Activated T-helper 1 cell treated with anti-CD3 and anti-CD28 coated beads, Interleukin-12 subunit alpha, Interleukin-12 subunit beta, Interleukin-2, Interleukin-4 antibody, amounts not matched to agents 30 ng/mL and 10 ng/mL and 1 ng/mL, durations not matched to agents 14 hours and 24 hours and 36 hours (primary cell): ENCODE measurements at places on chromosomes 2 and 18. TPM values are rescaled to one million over a fixed set of nuclear protein-coding genes. Genes with fewer than 3 reads are reported as not detected.

Gene IL36B
- not detected in 2 replicates for total RNA-seq

Gene CFAP221
- total RNA-seq = not detected in 2 replicates

Gene DNAH6
- 0.12 and 0.16 TPM in 2 replicates for total RNA-seq

Gene CTLA4
- 118 and 124 TPM in 2 replicates for total RNA-seq

DNA sequence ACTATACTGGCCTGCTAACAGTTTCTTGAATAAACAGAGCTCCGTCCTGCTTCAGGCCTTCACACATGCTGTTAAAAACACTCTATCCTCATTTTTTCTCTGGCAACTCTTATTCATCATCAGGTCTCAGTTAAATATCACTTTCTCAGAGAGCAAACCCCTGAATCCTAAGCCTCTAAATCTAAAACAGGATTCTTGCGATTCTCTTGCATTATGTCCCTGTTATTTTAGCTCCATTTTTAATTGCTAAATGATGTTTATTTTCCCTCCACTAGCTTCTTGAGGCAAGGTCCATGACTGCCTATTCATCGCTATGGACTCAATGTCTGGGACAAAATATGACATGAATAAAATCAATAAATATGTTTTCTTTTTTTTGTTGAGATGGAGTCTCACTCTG lies 190.7 kb upstream of the SMAD7 start:
- no peak for DNase-seq
- H3K4me3 ChIP-seq = no peak overlapping the region
- peaks cover 4% of the 10 kb centered on the region for H3K36me3 ChIP-seq
- H3K27ac ChIP-seq = no peak overlapping the region
- no peaks in the 10 kb centered on the region for H3K4me1 ChIP-seq

GRCh38 chr18:48193521-48194492 lies 215.4 kb downstream of the ZBTB7C start:
- no peaks in the 10 kb centered on the region for H3K36me3 ChIP-seq
- DNase-seq = no peak
- no peaks in the 10 kb centered on the region for H3K4me1 ChIP-seq
- H3K4me3 ChIP-seq = no peak overlapping the region
- no peak overlapping the region for H3K27ac ChIP-seq
- peaks cover 16% of the 10 kb centered on the region for H3K27me3 ChIP-seq

DNA sequence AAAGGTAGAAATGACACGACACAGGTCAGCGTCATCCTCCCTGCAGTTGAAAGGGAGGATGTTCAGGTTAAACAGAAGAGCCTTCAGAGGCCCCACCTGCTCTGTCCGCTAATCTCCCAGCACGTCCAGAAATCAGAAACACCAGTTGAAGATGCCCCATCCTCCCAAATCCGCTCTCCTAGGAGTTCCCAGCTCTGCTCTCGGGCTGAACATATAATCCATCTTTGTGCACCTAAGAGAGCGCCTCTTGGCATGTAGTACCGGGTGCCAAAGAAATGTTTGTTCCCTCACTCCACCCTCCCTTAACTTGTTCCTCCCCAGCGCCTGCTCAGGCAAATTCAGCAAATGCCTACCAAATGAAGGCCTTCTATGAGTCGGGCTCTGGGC lies 145.2 kb upstream of the SMAD2 start:
- no peaks in the 10 kb centered on the region for H3K4me1 ChIP-seq
- DNase-seq = no peak
- H3K36me3 ChIP-seq = no peaks in the 10 kb centered on the region
- no peak overlapping the region for H3K27ac ChIP-seq
- no peak overlapping the region for H3K4me3 ChIP-seq

DNA sequence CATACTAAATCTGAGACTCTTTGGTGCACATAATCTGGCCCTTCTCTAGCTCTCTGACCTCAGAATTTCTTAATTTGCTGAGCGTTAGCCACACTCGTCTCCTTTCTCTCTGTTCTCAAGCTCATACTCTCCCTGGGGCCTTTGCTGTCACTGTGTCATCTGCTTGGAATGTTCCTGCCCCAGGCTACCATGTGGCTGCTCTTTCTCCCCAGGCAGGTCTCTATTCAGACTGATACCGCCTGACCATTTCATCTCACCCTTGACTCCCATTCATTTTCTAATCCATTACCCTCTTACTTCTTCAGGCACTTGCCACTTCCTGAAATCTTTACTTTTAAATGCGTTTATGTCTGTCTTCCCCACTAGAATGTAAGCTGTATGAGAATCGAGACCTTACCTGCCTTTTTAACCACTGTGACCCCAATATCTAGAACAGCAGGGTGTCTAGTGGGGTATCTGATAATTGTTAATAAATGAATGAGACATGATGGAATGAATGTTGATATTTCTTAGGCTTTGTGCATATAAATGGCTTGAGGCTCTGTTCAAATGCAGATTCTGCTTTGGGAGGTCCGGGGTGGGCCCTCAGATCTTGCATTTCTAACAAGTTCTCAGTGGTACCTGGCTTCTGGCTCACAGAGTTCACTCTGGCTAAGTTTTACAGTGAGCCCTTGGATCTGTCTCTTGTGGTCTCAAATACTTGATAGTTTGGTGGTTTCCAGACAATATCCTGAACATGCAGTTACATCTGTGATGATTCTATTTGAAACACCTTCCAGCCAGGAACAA lies 89.9 kb upstream of the EPC2 start:
- H3K4me1 ChIP-seq = peaks cover 6% of the 10 kb centered on the region
- no peaks in the 10 kb centered on the region for H3K27me3 ChIP-seq
- H3K27ac ChIP-seq = no peak overlapping the region
- H3K4me3 ChIP-seq = no peak overlapping the region
- no peaks in the 10 kb centered on the region for H3K36me3 ChIP-seq

DNA sequence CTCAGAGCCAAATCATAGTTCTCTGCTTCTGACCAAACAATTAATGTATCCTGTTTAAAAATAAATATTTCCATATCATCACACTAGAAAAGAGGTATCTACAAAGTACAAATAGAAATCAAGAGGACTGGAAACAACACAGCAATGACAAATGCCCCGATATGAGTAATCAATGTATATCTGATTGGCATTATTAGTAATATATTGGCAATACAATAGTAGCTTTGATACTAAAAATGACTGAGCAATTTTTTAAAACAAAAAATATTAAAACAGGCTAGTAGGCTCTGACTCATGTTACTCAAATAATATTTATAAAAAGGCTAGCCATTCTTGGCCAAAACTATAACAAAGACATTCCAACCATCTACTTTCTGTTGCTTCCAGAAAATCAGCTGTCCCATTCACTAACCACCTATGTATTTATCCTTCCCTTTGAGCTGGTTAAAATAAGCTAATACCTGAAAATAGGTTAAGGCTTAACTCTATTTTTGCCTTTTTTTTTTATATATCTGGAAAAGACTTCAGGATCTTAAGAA lies 13.3 kb downstream of the PPP4R3B start:
- peaks cover 30% of the 10 kb centered on the region for H3K36me3 ChIP-seq
- no peaks in the 10 kb centered on the region for H3K27me3 ChIP-seq
- no peak overlapping the region for H3K4me3 ChIP-seq
- no peak overlapping the region for H3K27ac ChIP-seq
- no peak for DNase-seq
- H3K4me1 ChIP-seq = peaks cover 33% of the 10 kb centered on the region

GRCh38 chr2:58539973-58540372 lies 298.8 kb upstream of the FANCL start:
- no peaks in the 10 kb centered on the region for H3K36me3 ChIP-seq
- peaks cover 3% of the 10 kb centered on the region for H3K27me3 ChIP-seq
- no peaks in the 10 kb centered on the region for H3K4me1 ChIP-seq
- no peak for DNase-seq

- DNase-seq = no peak
- no peak overlapping the region for H3K4me3 ChIP-seq
Measured at GRCh38 chr2:41486948-41487347, 560.9 kb upstream of the PKDCC start.

GRCh38 chr18:42025974-42026625 lies 71.1 kb downstream of the PIK3C3 start:
- DNase-seq = no peak
- H3K27ac ChIP-seq = no peak overlapping the region
- H3K4me3 ChIP-seq = no peak overlapping the region
- no peaks in the 10 kb centered on the region for H3K27me3 ChIP-seq
- peaks cover 29% of the 10 kb centered on the region for H3K4me1 ChIP-seq
- peaks cover 20% of the 10 kb centered on the region for H3K36me3 ChIP-seq

DNA sequence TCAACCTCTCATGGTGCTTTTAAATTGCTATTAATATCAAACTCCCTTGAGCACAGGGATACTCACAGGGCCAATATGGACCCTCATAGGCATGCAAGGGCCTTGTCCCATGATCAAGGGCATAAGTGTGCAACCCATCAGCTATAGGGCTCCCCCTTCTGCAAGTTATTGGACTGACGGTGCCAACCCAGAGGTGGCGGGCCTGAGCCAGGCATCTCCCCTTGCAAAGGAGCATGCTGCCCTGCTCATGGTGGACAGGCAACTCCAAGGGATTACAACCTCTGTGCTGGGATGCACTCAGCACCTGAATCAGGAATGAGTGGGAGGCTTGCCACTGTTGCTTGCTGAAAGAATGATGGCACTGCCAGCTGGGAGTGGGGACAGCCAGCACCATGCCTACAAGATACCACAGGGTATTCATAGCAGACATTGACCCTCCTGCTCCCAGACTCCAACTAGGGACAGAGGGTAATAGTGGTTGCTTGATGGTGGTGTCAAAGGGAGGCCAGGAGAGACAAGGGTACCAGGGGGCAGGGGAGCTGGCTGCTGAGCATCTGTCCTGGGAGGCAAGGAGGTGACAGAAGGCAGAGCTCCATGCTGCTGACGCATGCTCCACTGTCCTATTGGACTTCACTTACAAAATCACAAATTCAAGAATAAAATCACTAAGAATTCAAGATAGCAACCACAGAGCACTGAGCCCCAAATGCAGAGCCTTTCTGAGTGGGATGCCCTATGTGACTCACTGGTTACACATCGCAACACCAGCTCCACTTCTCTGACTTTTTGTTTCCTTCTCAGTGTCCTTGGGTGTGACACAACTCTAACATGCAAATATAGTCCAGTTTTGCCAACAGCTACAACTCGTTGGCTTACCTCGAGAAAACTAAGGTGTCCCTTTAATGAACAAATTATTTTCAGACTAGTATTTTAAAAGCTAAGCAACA lies 157.1 kb upstream of the CCDC150 start:
- no peaks in the 10 kb centered on the region for H3K36me3 ChIP-seq
- no peaks in the 10 kb centered on the region for H3K4me1 ChIP-seq
- H3K4me3 ChIP-seq = no peak overlapping the region
- no peak overlapping the region for H3K27ac ChIP-seq
- no peak for DNase-seq

GRCh38 chr18:77133051-77133834 lies 660 bp upstream of the MBP start:
- H3K4me1 ChIP-seq = peaks cover 46% of the 10 kb centered on the region
- no peak for DNase-seq
- peaks cover 24% of the 10 kb centered on the region for H3K36me3 ChIP-seq
- H3K27me3 ChIP-seq = no peaks in the 10 kb centered on the region
- H3K4me3 ChIP-seq = peak overlapping the region; percentile 82
- peak overlapping the region; percentile 48 for H3K27ac ChIP-seq

- H3K4me3 ChIP-seq = no peak overlapping the region
- DNase-seq = no peak
- H3K27me3 ChIP-seq = no peaks in the 10 kb centered on the region
Measured at GRCh38 chr2:179669196-179669595, 192.2 kb downstream of the ZNF385B start.
